ENCODE measurements at places on chromosomes 6 and 20.

DNA sequence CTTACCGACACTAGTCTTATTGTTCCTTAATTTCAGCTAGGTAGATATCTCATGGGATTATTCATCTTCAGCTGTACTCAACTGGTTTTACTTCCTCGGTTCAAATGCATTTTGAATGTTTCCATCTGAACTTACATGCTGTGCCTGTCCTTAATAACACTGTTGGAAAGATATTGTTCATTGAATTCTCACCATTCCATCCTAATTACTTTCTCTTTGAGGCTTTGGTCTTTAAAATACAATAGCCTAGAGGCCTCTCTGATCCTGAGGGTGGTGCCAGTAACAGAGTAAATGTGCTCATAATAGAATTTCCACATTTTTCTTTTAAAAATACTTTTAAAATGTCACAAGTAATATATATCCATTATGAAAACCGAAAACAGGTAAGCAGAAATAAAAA, 54.0 kb downstream of the IL20RA start:
- DNase-seq = no peak

- DNase-seq = no peak
Observed at GRCh38 chr20:20327746-20328145, 40.2 kb upstream of the INSM1 start.

DNA sequence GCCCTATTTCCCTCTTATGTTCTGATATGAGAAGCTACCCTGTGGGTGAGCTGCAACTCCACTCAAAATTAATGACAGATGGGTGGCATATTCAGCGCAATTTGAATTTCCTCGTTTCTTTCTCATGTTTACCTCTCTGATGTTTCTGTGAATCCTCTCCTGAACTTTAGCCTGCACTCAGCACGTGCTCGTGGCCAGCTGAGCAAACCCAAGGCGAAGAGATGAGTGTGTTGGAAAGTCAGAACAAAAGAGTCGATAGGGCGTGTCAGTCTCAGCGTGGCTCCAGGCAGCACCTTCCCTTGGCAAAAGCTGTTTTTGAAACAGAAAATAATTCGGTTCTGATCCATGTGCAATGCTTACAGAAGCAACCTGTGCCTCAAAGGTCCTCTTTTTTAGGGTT, 226.1 kb upstream of the GMDS start:
- DNase-seq = no peak

DNA sequence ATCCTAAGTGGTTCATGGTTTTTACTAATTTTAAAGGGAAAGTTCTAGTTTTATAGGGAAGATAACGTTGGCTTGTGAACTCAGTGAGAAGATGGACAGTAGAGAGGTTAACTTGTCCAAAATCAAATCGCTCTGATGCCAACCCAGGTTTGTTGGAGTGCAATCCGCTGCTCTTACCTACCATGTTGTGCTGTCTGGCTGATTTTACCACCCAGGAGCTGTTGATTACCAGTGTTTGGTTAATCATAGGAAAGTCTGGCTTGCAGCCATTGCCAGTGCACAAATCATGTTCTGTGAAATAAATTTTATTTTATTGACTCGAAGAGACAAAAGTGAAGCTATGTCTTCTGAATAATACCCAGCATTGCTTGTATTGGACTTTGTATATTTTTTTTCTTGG, 92.4 kb downstream of the PLCB4 start:
- DNase-seq = no peak

DNA sequence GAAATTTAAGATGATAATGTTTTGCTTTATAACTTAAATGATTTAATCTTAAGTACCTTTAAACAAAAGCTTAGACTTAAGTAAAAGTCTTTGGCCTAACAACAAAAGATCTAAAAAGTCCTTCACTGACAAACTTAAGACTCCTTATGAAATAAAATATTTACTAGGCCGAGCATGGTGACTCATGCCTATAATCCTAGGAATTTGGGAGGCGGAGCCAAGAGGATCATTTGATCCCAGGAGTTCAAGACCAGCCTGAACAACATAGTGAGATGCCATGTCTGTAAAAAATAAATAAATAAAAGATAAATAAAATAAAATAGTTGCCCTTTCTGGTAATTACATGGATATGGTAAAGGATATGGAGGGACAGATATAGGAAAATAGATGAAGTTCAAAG, 12.4 kb downstream of the KATNA1 start:
- no peak for DNase-seq

GRCh38 chr6:9025228-9025627, 589.9 kb upstream of the SLC35B3 start:
- no peak for DNase-seq

DNA sequence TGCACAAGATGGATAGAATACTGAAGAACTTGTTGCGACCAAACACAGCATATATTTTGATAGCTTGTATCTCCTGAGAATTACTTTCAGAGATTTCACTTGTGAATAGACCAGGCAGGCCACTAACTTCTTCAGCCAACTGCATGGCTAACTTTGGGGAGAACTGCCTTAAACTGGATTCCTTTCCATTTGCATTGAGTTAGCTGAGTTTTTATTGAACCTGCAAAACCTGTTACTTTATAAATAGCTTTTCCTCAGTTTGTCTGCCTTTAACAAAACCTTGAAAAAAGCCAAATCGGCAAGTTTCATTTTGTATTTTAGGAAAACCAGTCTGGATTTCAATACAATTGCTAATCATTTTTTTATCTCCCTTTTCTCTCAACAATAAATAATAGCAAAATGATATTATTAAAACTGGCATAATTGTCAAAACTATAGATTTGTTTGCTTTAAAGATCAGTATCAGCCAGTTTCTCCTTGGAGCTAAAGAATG, 72.6 kb upstream of the SCGN start:
- DNase-seq = no peak

DNA sequence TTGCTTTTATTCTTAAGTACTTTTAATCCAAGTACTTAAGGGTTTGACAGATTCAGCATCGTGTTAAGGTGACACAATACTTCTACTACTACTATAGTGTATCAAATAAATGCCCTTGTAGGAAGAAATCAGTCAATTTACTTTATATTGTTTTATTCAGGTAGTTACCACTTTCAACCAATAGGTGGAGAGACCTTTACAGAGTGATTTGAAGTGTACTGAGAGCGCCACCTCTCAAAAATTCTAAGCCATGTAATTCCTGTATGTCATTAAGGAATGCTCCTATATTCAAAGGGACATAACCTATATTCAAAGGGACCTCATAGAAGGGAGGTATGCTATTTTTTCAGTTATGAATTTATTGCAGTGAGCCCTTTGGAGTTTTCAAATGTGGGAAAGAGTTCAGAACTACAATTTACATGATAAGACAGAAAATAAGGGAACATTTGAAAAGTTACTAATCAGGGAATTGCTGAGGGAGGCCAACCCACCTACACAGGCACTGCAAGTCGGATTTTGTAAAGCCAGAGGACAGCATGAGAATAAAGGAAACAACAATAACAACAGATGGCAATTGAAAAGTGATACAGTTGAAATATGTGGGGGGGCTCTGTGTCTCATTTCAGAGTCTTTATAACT, 955.6 kb downstream of the TBC1D32 start:
- DNase-seq = no peak
